ENCODE measurements at places on chromosomes 1 and 21. TPM values are rescaled to one million over a fixed set of nuclear protein-coding genes. Genes with fewer than 3 reads are reported as not detected.

Gene IVL
- not detected for total RNA-seq

Gene PTPN22
- 0.55 TPM for total RNA-seq

Gene DCST1
- not detected for total RNA-seq

Gene CHI3L2
- 1.4 TPM for total RNA-seq

Gene CFHR2
- not detected for total RNA-seq

Gene TCHHL1
- not detected for total RNA-seq

Gene CFHR1
- total RNA-seq = not detected

Gene SPRR1A
- total RNA-seq = not detected

Gene ASB17
- total RNA-seq = not detected

Gene CYP4A11
- total RNA-seq = not detected

Gene KRTAP6-2
- total RNA-seq = not detected

Gene PLA2G2D
- total RNA-seq = not detected

Gene CEP104
- total RNA-seq = 24.8 TPM

Gene CATSPER4
- total RNA-seq = not detected

Gene IL19
- total RNA-seq = not detected

Gene NMNAT2
- 0.28 TPM for total RNA-seq

Gene FAM72A
- total RNA-seq = 3.5 TPM

Gene RBM11
- total RNA-seq = not detected

Gene LY9
- total RNA-seq = not detected

Gene RHD
- total RNA-seq = not detected

Gene CD1D
- total RNA-seq = 8.0 TPM

Gene BRDT
- not detected for total RNA-seq

Gene EMC1
- 89.0 TPM for total RNA-seq

Gene NKAIN1
- total RNA-seq = 0.09 TPM

Gene ANXA9
- 0.28 TPM for total RNA-seq

Gene TNNT2
- total RNA-seq = under 0.01 TPM

Gene OR10Z1
- total RNA-seq = not detected

Gene C8A
- total RNA-seq = not detected

Gene KRTAP12-2
- total RNA-seq = not detected

Gene VANGL2
- total RNA-seq = not detected

Gene WNT4
- 0.74 TPM for total RNA-seq

Gene LYPD8
- total RNA-seq = 0.14 TPM

Gene DCDC2B
- under 0.01 TPM for total RNA-seq

Gene DNTTIP2
- total RNA-seq = 21.2 TPM

Gene OLFML2B
- 3.4 TPM for total RNA-seq

Gene EDN2
- not detected for total RNA-seq

Gene GPR37L1
- under 0.01 TPM for total RNA-seq

Gene RGS1
- not detected for total RNA-seq

Gene FMOD
- 60.8 TPM for total RNA-seq

Gene KRTAP13-2
- total RNA-seq = not detected
